Thoracic aorta endothelial cell (primary cell): ENCODE measurements at places on chromosomes 5 and 9. TPM values are rescaled to one million over a fixed set of nuclear protein-coding genes. Genes with fewer than 3 reads are reported as not detected.

Gene RGS7BP
- 7.3 and 16.2 TPM in 2 replicates for total RNA-seq

Gene MVB12B
- 3.5 and 5.7 TPM in 2 replicates for total RNA-seq

Gene TSSK1B
- under 0.01 TPM in 1 of 2 replicates, not detected in the other for total RNA-seq

Gene PCDHB2
- total RNA-seq = 0.66 and 0.72 TPM in 2 replicates

Gene MSX2
- total RNA-seq = 0.13 and 0.79 TPM in 2 replicates

Gene SPINK7
- not detected in 2 replicates for total RNA-seq
